Stomach (tissue), 19 donors: ENCODE measurements at places on chromosomes 2 and 18. TPM values are rescaled to one million over a fixed set of nuclear protein-coding genes. Genes with fewer than 3 reads are reported as not detected.
A peak's percentile ranks its signal among the peaks of the same experiment; 100 is the strongest.

TMEFF2 gene
- not detected for total RNA-seq

OR6B2 gene
- not detected for total RNA-seq

IL36RN gene
- not detected for total RNA-seq

DNA sequence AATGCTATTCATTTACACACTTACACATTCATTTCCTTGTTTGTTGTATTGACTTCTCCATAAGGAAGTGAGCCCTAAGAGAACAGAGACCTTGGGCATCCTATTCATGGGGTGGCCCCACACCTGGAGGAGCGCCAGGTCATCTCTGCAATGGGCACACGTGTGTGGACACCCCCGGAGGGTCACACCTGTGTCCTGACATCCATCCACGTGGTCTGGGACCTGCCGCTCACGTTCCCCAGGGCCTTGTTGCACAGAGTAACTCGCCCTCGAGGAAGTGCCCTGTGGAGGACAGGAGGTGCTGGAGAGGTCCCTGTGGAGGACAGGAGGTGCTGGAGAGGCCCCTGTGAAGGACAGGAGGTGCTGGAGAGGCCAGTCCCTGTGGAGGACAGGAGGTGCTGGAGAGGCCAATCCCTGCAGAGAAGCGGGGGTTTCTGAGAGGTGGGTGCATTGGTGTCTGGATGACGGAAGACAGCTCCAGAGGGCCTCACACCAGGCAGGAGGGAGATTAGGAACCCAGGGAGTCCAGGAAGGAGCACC lies 73.2 kb upstream of the GPC1 start:
- H3K27ac ChIP-seq: no peak overlapping the region
- no peaks in the 10 kb centered on the region for H3K36me3 ChIP-seq
- no peak overlapping the region for H3K4me3 ChIP-seq
- H3K4me1 ChIP-seq: no peaks in the 10 kb centered on the region
- DNase-seq: no peak
- no peaks in the 10 kb centered on the region for H3K27me3 ChIP-seq

DNA sequence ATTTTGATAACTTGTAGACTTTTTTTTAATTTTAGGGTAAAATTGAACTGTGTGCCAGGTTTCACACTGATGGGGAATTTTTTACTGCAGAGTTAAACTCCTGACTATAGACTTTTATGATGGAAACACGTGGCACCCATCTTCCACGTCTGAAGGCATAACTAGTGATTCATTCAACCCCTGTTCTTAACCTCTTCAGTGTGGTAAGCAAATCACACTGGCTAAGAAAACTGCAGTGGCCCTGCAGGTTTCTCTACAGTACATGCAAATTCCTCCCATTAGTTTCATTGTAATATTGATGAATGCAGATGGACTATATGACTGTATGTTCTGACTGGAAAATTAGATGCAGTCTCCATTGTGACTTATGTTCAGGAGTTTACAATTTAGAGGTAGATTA lies 47.2 kb downstream of the SMAD4 start:
- DNase-seq: no peak
- H3K4me3 ChIP-seq: no peak overlapping the region
- H3K36me3 ChIP-seq: peaks cover 66% of the 10 kb centered on the region
- no peak overlapping the region for H3K27ac ChIP-seq

GRCh38 chr18:65429601-65430000 lies 321.2 kb upstream of the CDH7 start:
- H3K4me3 ChIP-seq: no peak overlapping the region
- H3K27me3 ChIP-seq: no peaks in the 10 kb centered on the region
- no peak overlapping the region for H3K27ac ChIP-seq
- H3K4me1 ChIP-seq: no peaks in the 10 kb centered on the region
- no peak for DNase-seq
- no peaks in the 10 kb centered on the region for H3K36me3 ChIP-seq

GRCh38 chr18:80259610-80260009 lies 12.3 kb upstream of the PARD6G start:
- no peak overlapping the region for H3K27ac ChIP-seq
- H3K27me3 ChIP-seq: no peaks in the 10 kb centered on the region
- no peaks in the 10 kb centered on the region for H3K4me1 ChIP-seq
- no peak overlapping the region for H3K4me3 ChIP-seq

DNA sequence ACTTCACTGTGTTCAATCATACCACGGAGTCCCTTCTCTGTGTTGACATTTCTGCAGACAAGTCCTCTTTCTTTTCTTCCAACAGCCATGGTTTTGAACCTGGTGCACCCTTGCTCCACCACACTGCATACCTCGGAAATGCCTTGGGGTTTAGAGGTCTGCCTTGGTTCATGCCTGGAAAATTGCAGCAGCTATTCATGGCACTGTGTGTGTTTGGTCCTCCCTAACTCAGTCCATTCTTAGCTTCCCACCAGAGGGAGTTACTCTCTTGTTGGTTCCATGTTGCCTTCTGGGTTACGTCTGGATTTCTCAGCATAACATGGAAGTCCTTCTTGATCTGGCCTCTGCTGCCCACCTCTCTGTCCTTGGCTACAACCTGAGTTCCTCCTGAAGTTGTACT lies 206.0 kb downstream of the FHOD3 start:
- H3K4me1 ChIP-seq: no peaks in the 10 kb centered on the region
- no peaks in the 10 kb centered on the region for H3K36me3 ChIP-seq
- no peak for DNase-seq

DNA sequence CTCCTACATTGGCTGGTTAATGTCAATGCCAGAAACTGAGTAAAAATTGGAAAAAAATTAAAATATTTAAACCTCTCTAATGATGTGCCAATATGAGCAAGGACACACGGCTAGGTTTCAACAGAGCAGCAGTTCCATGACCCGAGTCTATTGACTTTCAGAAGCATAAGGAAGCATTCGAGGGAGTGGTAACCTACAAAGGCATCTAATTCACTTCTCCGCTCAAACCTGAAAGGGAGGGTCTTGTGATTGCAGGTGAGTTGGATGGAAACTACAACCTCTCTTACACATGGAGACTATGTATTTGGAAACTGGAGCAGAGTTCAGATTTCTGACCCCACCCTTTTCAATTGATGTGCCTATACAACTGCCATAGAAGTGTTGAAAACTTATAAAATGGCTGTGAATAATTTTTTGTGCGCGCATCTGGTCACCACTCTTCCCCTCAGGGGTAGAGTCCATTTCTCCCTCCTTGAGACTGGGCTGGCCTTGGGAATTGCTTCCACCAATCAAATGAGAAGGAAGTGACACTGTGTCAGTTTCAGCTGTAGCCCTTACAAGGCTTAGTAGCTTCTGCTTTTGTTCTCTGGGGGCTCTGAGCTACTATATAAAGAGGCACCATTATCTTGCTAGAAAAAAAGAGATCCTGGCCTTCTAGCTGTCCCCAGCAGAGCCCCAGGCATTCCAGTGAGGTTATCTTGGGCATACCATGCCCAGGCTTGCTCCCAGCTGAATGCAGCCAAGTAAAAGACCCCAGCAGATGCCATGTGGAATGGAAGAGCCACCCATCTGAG lies 278.0 kb downstream of the EPHA4 start:
- H3K4me3 ChIP-seq: no peak overlapping the region
- H3K4me1 ChIP-seq: no peaks in the 10 kb centered on the region
- H3K27me3 ChIP-seq: no peaks in the 10 kb centered on the region

DNA sequence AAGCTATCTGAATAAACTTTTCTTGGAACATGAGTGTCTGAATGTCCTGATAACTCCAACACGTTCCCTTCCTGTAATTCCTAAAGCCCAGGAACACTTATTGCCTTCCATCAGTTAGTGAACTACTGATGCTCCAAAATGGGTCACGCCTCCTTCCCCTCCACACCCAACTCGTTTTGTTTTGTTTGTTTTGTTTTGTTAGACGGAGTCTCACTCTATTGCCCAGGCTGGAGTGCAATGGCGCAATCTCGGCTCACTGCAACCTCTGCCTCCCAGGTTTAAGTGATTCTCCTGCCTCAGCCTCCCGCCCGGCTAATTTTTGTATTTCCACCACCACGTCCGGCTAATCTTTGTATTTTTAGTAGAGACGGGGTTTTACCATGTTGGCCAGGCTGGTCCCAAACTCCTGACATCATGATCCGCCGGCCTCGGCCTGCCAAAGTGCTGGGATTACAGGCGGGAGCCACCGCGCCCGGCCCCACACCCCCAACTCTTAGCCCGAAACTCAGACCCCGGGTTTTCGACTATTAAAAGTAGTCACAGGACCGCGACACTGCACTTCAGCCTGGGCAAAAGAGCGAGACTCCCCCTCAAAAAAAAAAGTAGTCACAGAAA lies 774 bp downstream of the IER3IP1 start:
- peak overlapping the region; percentile 83 for H3K27ac ChIP-seq
- H3K4me1 ChIP-seq: peaks cover 35% of the 10 kb centered on the region
- DNase-seq: peak; percentile 22
- H3K36me3 ChIP-seq: no peaks in the 10 kb centered on the region

- H3K27ac ChIP-seq: peak overlapping the region; percentile 39
- H3K36me3 ChIP-seq: no peaks in the 10 kb centered on the region
- no peaks in the 10 kb centered on the region for H3K4me1 ChIP-seq
- no peak overlapping the region for H3K4me3 ChIP-seq
- DNase-seq: peak; percentile 32
- no peaks in the 10 kb centered on the region for H3K27me3 ChIP-seq
Measured at GRCh38 chr2:34254272-34254878, 655.3 kb upstream of the FAM98A start.

DNA sequence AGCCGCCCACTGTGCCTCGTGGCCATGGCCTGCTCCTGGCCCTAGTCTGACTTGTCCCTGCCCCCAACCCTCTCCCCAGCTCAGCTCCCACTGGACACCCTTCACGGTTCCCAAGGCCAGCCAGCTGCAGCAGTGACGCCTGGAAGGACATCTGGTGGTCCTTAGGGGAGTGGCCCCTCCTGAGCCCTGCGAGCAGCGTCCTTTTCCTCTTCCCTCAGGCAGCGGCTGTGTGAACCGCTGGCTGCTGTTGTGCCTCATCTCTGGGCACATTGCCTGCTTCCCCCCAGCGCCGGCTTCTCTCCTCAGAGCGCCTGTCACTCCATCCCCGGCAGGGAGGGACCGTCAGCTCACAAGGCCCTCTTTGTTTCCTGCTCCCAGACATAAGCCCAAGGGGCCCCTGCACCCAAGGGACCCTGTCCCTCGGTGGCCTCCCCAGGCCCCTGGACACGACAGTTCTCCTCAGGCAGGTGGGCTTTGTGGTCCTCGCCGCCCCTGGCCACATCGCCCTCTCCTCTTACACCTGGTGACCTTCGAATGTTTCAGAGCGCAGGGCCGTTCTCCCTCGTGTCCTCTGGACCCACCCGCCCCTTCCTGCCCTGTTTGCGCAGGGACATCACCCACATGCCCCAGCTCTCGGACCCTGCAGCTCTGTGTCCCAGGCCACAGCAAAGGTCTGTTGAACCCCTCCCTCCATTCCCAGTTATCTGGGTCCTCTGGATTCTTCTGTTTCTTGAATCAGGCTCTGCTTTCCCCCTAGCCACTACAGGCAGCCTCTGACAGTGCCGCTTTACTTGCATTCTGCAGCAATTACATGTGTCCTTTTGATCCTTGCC lies 35.8 kb downstream of the ANO7 start:
- no peak for DNase-seq
- H3K27ac ChIP-seq: peak overlapping the region; percentile 17
- H3K4me1 ChIP-seq: peaks cover 18% of the 10 kb centered on the region
- no peak overlapping the region for H3K4me3 ChIP-seq

- H3K27me3 ChIP-seq: no peaks in the 10 kb centered on the region
- H3K27ac ChIP-seq: no peak overlapping the region
- no peak overlapping the region for H3K4me3 ChIP-seq
- DNase-seq: no peak
- H3K36me3 ChIP-seq: no peaks in the 10 kb centered on the region
Measured at GRCh38 chr2:191253476-191253875, 8.3 kb downstream of the MYO1B start.
